Anterior cingulate cortex (tissue), 58 donors: ENCODE measurements at places on chromosomes 2 and 18.

DNA sequence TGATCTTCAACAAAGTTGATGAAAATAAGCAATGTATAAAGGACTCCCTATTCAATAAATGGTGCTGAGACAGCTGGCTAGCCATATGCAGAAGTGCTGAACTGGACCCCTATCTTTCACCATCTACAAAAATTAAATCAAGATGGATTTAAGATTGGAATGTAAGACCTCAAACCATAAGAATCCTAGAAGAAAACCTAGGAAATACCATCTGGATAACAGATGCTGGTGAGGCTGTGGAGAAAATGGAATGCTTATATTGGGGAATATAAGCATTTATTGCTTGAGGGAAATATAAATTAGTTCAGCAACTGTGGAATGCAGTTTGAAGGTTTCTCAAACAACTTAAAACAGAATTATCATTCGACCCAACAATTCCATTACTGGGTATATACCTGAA is 89.6 kb downstream of the GCA start:
- no peak for DNase-seq

DNA sequence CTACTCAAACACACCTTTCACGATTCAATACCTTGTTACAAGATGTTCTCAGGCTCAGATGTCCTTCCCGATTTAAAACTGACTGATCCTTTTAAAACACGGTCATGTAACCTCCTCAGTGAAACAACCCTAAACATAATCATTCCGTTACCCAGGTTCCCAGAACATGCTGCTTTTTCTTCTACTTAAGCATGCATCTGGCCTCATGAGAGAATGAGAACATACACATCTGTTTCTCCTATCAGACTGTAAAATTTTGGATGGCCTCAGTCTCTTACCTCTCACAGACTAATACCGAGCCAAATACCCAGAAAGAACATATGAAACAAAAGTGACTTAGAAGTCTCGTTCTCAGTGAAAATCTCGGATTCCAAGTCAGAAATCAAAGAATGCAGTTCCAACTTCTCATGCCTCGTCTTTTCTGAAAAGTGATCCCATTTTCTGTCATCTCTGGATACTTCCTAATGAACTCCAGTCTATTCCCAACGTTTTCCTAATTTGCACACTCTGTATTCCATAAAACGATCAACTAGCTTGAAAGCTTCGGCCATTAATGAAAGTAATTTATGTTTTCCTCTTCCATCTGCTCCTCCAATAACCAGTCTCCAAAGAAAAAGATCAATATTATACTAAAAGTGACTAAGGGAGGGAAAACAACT is 919 bp downstream of the SF3B1 start:
- no peak for DNase-seq

- DNase-seq: no peak
These were observed 817.8 kb upstream of the CNTNAP5 start for GRCh38 chr2:123207245-123207644.

- DNase-seq: no peak
These were observed 129.0 kb upstream of the ACVR2A start for GRCh38 chr2:147715807-147716206.

- DNase-seq: no peak
These were observed 145.4 kb upstream of the SPOPL start for GRCh38 chr2:138356178-138356577.

GRCh38 chr2:85984788-85985187 is 96.0 kb upstream of the ST3GAL5 start:
- no peak for DNase-seq

- no peak for DNase-seq
These were observed 5.0 kb upstream of the SERPINB2 start for GRCh38 chr18:63882333-63883141.

DNA sequence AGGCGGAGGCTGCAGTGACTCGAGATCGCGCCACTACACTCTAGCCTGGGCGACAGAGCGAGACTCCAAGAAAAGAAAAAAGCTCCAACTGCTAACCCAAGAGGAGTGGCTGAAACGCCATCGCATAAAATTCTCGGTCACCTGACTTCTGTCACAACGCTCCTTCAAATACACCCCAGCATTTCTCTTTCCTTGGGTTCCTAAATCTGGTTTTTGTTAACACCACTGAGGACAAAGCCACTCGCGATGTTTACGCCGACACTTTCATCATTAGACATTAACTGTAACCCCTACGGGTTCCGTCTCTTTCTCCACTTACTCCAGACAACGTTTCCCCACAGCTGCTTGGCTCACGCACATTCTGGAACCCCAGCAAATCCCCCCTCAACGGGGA is 679 bp downstream of the CLK1 start:
- DNase-seq: no peak

DNA sequence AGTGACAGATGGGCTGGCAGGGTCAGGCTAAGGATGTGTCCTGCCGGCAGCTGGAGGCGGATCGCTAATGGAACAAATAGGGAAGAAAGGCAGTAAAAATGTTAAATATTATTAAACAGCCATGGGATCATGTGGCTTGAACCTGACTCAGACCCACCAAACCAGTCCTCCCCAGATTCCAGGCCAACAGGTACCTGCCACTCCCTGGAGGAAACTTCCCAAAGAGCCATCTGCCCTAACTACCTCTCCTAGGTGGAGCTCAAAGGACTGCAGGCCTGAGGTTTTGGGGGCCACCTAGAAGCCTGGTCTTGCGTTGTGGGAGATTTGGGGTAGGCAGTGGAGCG is 34.3 kb downstream of the CIB4 start:
- DNase-seq: no peak

DNA sequence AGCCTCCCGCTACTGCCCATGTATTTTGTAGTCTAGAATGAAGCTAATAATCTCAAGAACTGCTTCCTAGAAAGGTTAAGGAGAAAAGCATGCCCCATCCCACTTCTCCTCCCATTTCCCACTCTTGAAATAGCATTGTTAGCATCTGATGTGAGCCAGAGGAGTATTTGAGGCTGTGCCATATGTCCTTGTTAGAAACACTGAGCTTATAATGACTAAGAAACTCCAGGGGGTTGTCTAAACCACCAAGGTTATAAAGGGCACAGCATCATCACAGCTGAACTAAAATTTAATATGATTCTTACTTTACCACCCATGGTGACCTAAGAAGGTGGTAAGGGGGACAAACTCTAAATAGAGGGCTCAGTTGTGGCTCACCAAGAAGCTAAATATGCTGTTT is 16.6 kb downstream of the TSPYL6 start:
- DNase-seq: no peak

- DNase-seq: no peak
These were observed 45.4 kb downstream of the GORASP2 start for GRCh38 chr2:170974304-170974993.

GRCh38 chr2:222844323-222844722 is 16.5 kb upstream of the ACSL3 start:
- no peak for DNase-seq

- no peak for DNase-seq
These were observed 131.3 kb downstream of the COL6A3 start for GRCh38 chr2:237282568-237283128.

- no peak for DNase-seq
These were observed 48.4 kb upstream of the FRZB start for GRCh38 chr2:182914852-182915251.

- DNase-seq: no peak
These were observed 92.6 kb upstream of the FAM117B start for GRCh38 chr2:202542142-202542541.

- DNase-seq: no peak
These were observed 746.3 kb downstream of the MBD2 start for GRCh38 chr18:53478155-53478554.

DNA sequence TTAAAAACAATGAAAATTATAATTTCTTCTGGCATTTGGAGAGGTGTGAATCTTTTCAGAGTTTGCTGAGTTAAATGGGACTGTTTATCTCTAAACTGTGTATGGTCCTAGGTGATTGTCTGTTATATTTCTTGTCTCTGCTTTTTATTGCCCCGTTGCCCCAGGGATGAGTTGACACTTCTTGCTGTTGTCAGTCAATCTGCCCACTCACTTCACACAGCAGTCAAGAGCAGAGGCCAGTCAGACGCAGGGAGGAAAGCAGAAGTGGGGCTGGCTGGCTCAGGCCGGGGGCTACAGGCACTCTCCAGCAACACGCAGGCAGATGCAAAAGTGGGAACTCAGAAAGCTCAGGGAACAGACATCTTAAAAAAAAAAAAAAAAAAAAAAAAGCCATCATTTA is 365.2 kb downstream of the CLIP4 start:
- DNase-seq: no peak

- no peak for DNase-seq
These were observed 24.6 kb downstream of the ARL6IP6 start for GRCh38 chr2:152743002-152743401.

GRCh38 chr2:2550856-2551255 is 219.8 kb upstream of the MYT1L start:
- no peak for DNase-seq

- DNase-seq: no peak
These were observed 673.8 kb downstream of the ARHGAP15 start for GRCh38 chr2:143802871-143803650.

GRCh38 chr2:176432434-176432833 is 163.2 kb downstream of the MTX2 start:
- DNase-seq: no peak

GRCh38 chr2:119647440-119648169 is 31.4 kb upstream of the TMEM177 start:
- DNase-seq: no peak

DNA sequence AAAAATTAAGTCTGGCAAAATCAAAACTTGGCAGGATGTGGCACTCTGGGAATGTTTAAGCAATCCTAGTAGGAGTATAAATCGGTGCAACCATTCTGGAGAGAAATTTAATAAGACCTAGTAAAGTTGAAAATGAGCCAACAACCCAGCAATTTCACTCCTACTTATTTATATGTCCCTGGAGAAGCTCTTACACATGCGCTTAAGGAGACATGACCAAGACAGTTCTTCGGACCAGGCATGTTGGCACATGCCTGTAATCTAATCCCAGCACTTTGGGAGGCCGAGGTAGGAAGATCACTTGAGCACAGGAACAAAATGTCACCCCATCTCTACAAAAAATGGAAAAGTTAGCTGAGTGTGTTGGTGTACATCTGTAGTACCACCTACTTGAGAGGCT is 374.6 kb upstream of the LYPD1 start:
- DNase-seq: no peak

DNA sequence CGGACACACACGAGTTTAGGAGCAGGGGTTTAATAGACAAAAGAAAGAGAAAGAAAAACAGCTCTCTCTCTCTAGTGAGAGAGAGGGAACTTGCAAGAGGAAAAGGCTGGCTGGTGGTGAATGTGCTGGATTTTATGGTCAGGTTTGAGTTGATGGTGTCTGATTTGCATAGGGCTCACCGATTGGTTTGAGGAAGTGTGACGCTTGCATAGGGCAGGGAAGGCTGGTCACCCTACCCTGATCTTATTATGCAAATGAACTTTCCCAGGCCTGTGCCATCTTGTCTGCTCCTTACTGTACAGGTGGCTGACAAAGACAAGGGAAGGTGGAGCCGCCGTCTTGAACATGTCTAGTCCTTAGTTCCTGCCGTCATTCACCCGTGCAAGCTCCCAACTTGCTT is 408.9 kb downstream of the RIT2 start:
- DNase-seq: no peak

DNA sequence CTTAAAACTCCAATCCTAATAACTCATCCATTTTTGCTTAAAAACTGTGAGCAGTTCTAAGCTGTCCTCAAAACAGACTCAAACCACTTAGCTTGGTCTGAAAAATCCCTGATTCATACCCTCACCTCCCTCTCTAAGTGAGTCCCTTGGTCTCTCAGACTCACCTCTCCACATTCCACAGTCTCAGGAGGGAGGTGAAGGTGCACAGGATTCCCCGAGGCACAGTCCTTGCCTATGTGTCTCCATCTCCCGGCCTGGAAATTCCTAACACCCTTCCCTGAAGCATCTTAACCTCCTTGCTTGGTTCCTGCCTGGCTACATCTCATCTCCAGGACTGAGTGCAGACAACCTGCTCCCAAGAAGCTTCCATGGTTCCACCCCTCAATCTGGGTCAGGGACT is 45.0 kb downstream of the CYRIA start:
- DNase-seq: no peak

DNA sequence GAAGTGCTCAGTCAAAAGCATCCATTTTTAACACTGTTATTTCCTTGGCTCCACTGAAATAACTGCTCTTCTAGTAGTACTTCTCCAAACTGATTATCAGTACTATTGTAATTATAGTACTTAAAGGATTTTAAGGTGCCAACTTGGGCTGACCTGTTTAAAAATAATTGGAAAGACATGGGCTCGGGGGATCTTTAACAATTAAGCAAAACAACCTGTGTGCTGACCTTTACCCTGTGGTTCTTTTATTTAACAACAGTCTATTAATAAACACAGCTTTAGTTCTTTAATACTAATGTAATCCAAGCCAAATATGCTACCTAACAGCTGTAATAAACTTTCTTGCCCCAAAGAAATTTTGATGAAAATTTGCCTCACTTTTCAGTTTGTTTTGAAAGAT is 6.9 kb upstream of the ITPRID2 start:
- no peak for DNase-seq

DNA sequence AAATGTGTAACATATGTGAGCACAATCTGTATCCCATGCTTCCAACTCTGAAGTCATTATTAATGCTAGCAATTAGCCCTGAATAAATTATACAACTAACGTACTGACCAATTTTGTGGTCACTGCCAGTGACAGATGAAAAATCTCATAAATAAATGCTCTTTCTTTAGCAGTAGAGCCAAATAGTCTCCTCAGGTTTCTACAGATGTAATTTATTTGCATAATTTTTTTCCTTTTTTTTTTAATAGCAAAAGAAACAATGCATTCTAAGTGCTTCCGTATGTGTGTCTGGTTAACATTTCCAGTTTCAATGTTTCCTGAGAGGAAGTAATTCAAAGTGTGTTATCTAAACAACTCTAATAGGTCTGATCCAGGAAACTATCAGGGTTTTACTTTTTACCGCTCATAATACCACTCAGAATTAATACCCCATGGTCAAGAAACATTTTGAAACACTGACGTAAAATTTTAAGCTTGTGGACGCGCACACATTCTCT is 108.4 kb downstream of the MEP1B start:
- DNase-seq: no peak

- no peak for DNase-seq
These were observed 118.8 kb downstream of the SETBP1 start for GRCh38 chr18:44799382-44799906.

DNA sequence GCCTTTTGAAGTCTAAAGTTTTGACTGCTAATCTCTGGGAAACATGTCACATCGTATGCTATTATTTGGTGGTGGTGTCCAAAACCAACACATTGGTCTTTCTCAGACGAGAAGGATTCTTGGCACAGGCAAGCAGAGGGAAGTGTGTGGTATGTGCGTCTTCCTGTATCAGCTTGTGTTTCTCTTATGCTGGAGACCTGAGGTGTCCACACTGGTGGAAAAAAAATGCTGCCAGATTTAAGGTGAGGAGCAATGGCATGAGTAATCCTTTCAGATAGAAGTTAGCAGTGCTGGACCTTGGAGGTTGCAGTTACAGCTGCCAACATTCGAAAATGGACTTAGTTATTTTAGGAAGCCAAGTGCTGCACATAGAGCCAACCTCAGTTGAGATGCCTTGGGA is 11.7 kb upstream of the FHL2 start:
- no peak for DNase-seq

GRCh38 chr2:65314801-65315441 is 87.3 kb downstream of the ACTR2 start:
- DNase-seq: no peak

GRCh38 chr2:127707890-127708648 is 6.8 kb downstream of the SFT2D3 start:
- no peak for DNase-seq
